Anterior cingulate cortex (tissue), 58 donors: ENCODE measurements at places on chromosomes 13 and 19.

DNA sequence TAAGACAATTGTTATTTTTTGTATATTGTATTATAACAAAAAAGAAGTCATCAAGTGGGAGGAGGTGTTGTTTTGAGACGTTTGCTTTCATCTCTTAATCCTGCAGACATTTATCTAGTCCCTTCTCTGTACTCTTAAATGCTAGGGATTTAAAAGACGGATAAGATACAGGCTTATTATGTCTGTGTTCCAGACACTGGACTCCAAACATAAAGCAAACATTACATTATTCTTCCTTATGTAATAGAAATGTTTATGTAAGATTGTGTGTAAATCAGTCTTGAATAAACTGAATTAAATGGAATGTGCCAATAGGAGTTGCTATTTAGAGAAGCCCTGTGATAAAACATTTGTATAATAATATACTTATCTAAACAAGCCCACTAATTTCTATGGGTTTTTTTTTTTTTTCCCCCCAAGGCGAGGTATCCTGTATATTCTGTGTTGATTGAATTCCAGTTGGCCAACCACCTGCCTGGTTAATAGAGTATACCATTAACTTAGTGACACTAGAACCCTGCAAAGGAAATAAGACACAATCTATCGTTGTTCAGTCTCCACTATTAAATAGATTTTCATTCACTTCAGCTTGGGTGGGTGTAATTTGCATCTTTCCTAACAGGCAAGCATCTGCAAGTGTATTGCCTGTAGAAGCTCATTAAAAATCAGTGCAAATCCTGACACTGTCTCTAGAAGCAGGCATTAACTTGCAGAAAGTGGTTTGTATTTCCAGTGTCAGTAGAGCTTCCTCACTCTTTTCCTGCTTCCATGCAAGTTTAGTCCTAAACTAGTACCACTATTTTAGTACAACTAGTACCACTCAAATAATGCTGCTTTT lies 69.0 kb downstream of the LRCH1 start:
- DNase-seq: no peak

DNA sequence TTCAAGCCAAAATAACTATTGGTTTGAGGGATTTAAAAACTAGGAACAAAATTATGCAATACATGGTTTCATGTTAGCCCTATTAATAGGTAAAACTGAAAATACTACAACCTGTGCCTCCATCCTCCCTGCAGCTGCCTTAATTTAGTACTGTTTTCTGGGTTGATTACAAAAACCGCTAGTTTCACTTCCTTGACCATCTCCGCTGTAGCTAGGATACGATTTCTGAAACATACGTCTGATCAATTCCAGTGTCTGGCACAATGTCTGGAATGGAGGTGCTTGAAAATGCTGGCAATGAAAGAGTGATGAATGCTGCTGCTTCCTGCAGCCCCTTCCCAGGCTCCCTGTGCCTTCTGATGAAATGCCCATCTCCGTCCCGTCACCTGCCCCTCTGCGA lies 273.5 kb downstream of the SHISA2 start:
- DNase-seq: no peak

GRCh38 chr19:44755219-44755618 lies 6.7 kb downstream of the BCL3 start:
- no peak for DNase-seq

GRCh38 chr19:3548606-3549005 lies 8.8 kb downstream of the MFSD12 start:
- peak; percentile 36 for DNase-seq

- DNase-seq: no peak
These were observed 9.5 kb downstream of the ALDH16A1 start for GRCh38 chr19:49462492-49462891.

DNA sequence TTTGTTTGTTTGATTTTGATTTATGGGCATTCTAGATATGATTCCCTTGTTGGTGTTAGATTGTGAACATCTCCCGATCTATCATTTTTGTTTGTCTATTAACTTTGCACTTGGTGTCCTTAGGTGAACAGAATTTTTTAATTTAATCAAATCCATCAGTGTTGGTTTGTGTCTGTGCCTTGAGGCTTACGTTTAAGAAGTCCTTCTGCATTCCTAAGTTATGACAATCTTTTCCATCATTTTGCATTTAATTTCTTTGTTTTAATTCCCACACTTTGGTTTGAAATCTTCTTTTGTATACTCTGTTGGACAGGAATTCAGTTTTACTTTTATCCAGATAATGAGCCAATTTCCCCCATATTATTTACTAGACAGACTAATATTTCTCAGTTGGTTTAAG lies 421.7 kb downstream of the HS6ST3 start:
- no peak for DNase-seq

- DNase-seq: no peak
These were observed 51.6 kb upstream of the POMP start for GRCh38 chr13:28607187-28607955.

DNA sequence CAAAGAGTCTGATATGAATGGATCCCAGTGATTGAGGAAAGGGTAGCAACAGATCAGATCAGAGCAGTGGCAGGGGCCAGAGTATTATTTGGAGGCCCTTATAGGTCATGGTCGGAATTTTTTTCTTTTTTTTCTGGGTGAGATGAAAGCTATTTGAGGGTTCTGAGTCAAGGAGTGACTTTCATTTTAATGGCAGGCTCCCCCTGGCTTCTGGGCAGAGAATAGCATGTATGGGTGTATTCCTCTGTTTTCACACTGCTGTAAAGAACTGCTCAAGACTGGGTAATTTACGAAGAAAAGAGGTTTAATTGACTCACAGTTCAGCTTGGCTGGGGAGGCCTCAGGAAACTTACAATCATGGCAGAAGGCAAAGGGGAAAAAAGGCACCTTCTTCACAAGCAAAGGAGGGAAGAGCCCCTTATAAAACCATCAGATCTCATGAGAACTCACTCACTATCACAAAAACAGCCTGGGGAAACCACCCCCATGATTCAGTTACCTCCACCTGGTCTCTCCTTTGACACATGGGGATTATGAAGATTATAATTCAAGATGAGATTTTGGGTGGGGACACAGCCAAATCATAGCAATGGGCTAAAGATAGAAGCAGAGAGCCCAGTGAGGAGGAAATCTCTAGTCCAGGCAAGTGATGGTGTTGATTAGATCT lies 3.0 kb upstream of the SLC6A16 start:
- DNase-seq: no peak

DNA sequence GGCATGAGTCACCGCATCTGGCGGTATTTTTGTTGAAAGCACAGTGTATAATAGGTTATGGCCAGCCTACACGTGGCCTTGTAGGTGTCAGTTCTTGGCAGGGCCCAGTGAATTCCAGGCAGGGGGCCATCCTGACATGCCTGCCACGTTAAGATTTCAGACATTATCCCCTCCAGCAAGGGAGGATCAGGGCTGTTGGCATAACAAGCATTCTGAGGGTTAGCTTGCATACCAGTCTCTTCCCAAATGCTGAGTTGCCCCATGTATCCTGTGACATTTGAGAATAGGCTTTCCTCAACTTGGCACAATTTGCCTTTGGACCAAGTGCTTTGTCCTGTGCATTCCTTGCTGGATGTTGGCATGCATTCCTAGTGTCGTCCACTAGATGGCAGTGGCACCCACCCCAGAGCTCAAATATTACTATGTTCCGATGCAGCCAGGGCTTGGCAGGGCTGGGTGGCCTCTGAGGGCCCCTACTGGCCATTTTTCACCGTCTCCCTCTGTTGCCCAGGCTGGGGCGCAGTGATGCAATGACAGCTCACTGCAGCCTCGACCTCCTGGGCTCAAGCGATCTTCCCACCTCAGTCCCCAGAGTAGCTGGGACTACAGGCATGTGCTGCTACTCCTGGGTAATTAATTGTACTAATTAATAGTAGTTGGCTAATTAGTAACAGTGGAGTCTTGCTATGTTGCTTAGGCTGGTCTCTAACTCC lies 31.2 kb downstream of the NLRP12 start:
- DNase-seq: peak; percentile 64

GRCh38 chr19:9523885-9524474 lies 14.5 kb downstream of the ZNF426 start:
- DNase-seq: no peak

DNA sequence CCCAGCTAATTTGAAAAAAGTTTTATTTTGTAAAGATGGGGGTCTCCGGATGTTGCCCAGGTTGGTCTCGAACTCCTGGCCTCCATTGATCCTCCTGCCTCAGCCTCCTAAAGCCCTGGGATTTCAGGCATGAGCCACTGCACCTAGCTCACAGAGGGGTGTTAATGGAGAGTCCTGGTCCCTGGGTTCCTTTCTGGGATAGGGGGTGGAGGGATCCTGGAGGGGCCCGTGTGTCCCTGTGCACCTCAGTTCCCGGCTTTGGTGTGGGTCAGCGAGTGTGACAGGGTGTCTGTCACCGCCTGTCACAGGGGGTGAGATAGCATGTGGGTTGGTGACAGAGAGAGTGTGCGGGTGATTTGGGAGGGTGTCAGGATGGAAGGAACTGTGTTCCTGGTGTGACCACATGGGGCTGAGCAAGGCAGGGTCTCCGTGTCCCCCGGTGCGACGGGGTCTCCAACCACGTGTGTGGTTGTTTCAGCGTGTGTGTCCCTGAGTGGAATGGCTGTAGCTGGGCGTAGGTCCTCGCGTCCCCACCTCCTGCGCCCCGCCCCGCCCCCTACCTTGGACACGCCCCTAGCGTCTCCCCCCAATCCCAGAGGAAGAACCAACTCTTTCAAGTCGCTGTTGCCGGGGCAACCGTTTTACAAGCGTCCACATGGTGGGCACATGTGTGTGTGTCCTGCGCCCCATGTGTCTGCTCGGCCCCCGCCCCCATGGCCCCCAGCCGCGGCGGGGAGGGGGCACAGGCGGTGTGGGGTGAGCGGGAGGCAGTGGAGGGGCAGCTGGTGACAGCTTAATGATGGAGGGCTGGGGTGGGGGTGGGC lies 2.9 kb upstream of the NRTN start:
- DNase-seq: no peak

- no peak for DNase-seq
These were observed 4.6 kb upstream of the UBL3 start for GRCh38 chr13:29855009-29855408.

DNA sequence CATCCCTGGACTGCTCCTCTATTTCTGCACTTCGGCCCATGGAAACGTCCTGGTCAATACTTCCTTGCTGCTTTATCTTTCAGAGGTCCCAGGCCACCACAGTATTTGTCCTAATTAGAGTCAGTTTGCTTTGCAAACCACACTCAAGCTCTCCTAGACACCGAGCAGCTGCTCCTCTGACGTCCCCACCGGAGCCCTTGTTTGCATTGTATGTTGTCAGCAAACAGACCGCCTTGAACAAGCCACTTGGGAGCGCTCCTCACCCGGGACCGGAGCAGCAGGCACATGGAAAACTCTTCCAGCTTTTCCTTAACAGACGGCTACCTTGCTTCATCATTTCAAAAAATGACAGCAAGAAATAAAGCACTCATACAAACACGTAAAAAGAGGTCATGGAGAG lies 51.5 kb upstream of the GTF3A start:
- no peak for DNase-seq

DNA sequence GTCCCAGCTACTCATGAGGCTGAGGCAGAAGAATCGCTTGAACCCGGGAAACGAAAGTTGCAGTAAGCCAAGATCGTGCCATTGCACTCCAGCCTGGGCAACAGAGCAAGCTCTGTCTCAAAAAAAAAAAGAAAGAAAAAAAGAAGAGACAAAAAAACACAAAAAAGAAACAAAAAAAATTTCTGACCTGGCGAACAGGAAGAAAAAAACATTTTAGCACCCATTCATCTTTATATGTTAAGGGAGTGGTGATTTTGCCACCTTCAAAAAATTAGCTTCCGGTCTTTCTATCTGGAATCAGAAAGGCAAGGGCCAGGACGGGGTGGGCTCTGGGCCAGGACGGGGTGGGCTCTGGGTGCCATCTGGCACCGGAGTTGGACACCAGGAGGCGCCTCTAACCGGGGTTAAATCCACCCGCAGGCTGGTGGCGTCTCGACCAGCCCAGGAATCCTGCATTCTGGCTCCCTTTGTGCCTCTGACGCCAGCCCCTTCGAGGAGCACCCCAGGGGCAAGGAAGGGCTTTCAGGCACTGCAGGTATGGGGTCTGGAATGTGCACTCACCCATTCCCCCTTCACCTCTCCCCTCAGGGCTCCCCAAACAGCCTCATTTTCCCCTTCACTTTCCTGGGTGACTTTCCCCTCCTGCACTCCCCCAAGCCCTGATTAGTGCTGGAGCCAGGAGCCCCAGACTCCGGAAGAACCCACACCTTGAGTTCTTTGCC lies 10.4 kb upstream of the ZSWIM4 start:
- no peak for DNase-seq

DNA sequence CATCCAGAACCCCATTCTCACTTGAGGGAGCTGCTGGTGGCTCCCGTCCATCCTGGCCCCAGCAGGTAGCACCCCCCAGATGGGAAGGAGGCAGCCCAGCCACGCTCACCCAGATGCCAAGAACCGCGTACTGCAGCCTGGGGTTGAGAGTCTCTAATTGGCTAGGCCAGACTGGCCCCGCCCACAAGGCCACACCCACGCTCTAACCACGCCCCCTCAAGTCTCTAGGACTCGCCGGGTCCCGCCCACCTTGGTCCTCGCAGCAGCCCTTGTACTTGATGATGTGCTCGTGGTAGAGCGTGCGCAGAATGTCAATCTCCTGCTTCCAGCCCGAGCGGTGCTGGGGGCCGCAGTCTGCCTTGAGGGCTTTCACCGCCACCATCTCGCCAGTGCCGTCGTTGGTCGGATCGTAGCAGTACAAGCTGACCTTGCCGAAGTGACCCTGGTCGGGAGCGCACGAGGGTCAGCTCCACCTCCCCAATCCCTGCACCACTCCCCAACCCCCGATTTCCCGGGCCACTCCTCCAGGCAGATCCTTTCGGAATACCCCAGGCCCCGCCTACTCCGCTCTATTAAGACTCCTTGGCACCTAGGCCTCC lies 14.5 kb upstream of the ICAM3 start:
- DNase-seq: no peak

GRCh38 chr13:41751277-41751676 lies 209.6 kb downstream of the VWA8 start:
- no peak for DNase-seq

DNA sequence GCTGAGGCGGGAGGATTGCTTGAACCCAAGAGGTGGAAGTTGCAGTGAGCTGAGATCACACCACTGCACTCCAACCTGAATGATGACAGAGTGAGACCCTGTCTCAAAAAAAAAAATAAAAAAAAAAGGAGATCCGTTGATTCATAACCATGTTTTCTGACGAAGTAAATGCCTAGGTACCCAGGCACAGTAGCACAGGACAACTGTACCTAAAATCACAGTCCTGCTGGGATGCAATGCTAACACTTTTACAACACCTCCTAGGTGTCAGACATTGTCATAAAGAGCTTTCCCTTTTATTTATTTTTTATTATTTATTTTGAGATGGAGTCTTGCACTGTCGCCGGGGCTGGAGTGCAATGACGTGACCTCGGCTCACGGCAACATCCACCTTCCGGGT lies 2.5 kb upstream of the TTC9B start:
- DNase-seq: no peak

- no peak for DNase-seq
These were observed 13.2 kb downstream of the JAK3 start for GRCh38 chr19:17834350-17835181.

GRCh38 chr13:37453246-37453645 lies 145.3 kb downstream of the POSTN start:
- no peak for DNase-seq

GRCh38 chr13:62653371-62653770 lies 1237.7 kb upstream of the PCDH20 start:
- DNase-seq: no peak

- DNase-seq: peak; percentile 95
These were observed at the start of gene IFT88 for GRCh38 chr13:20566898-20567874. IFT88 (plus strand) TSS chr13:20567157; CDS start chr13:20574386, 7,229 bp downstream.
